ENCODE measurements at places on chromosomes 16 and 17.
A peak's percentile ranks its signal among the peaks of the same experiment; 100 is the strongest.

DNA sequence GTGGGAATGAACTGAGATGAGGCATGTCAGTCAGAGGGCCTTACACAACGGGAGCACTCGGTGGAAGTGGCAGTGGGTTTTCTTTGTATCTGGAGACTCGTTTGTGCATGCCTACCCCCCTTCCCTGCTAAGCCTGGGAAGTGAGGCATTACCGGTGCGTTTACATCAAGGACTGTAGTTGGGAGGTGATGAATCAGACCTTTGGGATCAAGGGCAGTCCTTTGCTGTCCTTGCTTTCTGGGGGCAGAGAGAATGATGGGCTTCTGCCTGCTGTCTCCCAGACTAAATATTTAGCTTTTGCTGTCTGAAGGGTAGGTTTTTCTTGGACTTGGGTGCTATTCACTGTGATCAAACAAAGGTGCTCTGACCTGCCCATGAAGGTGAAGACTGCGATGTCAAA lies 83.0 kb downstream of the WWP2 start:
- no peak for DNase-seq

- DNase-seq: no peak
Measured at GRCh38 chr16:87163637-87164036, 153.6 kb downstream of the C16orf95 start.

DNA sequence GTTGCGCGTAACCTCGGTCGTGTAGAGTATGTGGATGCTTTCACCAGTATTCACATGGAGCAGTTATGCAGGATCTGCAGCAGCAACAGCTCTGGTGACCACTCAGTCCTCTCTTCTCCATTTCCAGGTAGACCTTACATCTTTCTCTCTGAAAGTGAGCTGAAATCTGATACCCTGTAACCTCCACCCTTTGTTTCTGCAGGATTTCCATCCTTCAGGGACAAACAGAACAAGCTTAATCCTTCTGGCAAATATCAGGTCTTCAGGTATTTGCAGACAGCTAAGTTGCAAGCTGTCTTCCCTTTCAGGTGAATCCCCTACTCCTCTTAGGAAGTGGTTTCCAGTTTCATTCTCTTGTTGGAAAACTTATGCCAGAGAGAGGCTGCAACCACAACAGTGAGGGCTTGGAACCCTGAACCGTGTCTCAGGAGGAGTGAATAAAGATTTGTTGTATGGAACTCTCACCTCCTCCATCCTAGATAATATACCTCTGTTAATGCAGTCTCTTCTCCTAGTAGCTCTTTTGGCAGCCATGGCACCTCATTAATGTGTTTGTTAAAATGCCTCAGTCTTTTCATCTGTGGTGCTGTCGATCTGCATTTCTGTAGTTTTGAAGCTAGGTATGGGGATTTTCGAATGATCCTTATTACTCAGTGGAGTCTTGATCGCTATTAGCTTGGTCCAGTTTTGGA lies 172.5 kb downstream of the PRKCA start:
- no peak for DNase-seq

DNA sequence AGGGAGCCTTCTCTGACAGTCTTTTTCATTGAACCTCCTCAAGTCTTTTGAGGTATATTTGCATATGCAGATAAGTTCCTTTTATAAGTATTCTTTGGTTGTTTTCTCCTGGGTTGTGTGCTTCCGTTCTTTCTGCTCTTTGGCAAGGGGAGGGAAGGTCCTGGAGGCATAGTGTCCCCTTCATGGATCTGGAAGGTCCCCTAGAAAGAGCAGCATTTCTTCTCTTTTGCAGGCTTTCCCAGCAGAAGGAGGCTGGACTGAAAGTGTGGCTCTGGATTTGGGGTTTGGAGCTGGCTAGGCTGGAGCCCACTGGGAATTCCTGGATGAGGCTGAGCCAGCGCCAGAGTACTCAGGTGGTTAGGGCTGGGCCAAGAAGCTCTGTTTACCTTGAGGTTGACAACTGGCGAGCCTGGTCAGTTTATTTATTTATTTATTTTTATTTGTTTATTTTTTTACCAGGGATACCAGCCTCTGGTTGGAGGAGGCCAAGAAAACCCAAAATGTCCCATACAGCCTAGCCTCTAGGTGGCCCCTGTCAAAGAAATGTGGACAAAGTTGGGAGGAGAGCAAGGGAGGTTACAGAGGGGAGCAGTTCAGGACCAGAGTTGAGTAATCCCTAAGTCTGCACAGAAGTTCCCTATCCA lies 5.4 kb upstream of the TOP2A start:
- no peak for DNase-seq

GRCh38 chr16:88441460-88441859 lies 11.6 kb upstream of the ZFPM1 start:
- no peak for DNase-seq

DNA sequence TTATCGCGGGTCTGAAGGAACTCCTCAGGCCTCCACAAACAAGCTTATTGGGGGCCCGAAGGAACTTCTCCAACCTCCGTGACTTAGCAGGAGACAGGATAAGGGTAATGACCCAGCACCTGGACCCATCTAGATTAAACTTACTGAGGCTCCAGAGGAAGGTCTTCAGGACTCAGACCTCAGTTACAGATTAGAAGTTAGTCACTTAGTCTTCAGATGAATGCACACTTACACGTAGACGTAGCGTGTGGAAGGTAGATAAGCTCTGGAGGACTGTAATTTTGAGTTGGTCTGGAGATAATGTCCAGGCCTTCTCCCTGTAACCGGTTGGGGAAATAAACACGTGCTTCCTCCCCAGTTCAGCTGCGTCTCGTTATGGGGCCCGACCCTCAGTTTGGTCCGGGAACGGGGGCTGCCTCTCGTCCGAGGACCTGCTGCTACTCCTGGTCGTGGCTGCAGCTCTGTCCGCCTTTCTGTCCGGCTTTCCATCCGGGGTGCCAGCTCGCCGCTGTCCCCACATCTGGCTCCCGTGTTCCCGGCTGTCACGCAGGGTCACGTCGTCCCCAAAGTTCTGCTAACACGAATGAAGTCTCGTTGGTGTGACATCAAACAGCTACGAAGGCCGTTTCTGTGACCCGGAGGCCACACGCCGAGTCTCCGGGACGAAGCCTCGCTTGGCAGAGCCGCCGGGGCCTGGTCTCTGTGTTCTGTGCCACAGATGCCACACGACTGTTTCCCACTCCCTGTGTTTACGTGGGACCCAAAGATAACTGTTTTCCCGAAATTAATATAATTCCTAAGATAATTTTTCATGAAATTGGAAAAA lies 11.8 kb upstream of the SECTM1 start:
- DNase-seq: no peak

DNA sequence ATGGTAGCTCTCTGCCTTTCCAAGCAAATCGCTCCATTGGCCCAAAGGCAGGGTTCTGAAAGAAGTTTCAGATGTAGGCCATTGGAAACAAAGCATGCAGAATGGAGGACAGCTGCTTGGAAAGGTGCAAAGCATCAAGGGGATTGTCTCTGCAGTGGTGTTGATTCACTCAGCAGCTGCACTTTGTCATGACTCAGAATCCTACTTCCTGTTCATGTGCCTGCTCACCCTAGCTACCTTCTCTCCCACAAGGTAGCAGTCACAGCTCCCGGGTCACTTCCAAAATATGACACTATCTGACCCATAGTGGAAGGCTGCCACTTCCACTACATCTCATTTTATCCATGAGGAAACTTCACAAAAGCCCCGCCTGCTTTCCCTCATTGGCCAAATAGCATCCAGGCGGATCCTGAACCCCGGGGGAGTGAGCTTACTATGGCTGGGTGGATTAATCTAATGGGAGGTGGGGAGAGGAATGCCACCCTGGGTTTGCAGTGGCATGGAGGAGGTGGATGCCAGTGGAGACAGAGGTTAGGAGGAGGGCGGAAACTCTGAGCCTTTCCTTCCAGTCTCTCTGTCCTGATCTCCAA lies 74.7 kb upstream of the NKD1 start:
- DNase-seq: no peak

- no peak for DNase-seq
Measured at GRCh38 chr17:68954146-68954896, 871 bp downstream of the ABCA8 start.

DNA sequence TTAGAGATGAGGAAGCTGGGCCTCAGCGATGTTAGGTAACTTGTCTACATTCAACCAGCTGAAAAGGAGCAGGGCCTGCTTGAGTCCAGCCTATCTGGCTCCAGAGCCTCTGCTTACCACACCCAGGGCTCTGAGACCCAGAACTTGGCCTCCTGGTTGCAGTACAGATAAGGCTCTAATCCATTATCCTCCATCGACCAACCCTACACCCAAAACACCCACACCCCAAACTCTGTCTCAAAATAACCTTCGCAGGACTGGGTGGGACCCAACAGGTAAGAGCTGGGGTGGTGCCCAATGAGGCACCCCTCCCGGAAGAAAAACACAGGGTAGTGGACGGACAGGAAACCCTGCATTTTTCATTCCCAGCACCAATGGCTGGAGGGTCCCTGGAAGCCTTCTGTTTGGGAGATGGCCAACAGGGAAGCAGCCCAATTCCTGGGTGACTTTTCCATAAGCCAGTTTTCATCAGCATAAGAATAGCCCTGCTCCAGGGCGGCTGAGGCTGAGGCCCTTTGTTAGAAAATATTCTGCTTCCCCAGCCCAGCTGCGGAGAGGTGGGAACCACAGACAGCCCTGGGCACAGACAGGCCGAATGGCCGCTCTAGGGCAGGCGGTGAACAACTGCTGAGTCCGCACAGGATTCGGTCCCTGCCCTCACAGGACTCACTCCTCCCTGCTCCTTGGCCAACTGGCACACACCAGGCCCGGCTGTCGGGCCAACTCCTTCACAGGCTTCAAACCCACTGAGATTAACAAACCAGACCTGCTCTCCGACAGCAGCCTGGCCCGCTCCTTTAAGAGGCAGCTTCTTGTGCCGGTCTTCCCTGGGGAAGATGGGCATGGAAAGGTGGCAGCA lies 9.8 kb downstream of the SMIM5 start:
- DNase-seq: no peak

- no peak for DNase-seq
Measured at GRCh38 chr17:56030009-56030624, 123.2 kb upstream of the ANKFN1 start.

GRCh38 chr17:6048486-6048885 lies 21.7 kb upstream of the WSCD1 start:
- DNase-seq: no peak

GRCh38 chr16:49355933-49356665 lies 17.5 kb upstream of the C16orf78 start:
- DNase-seq: no peak

- no peak for DNase-seq
Measured at GRCh38 chr17:40022961-40023541, 7.8 kb downstream of the CSF3 start.

DNA sequence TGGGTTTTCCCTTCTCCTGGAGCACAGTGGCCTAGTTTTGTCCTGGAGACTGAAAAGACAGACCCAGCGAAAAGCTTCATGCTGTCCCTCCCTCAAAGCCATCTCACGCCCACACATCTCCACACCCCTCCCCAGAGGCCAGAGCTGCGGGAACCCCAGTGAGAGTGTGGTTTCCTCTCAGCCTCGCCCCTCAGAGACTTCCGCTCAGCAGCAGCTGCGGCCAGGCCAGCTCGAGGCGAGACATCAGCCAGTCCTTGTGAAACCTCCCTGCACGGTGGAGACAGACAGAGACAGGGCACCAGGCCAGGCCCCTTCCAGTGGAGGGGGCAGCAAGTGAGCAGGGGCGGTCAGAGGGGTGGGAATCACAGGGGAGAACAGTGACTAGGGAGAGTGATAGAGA lies 77.0 kb upstream of the TNRC6C start:
- DNase-seq: peak; percentile 55

- DNase-seq: no peak
Measured at GRCh38 chr17:17942846-17943245, 29.4 kb downstream of the TOM1L2 start.

Data from stimulated activated CD4-positive, alpha-beta T cell treated with anti-CD3 and anti-CD28 coated beads, Interleukin-12 subunit alpha, Interleukin-12 subunit beta, amount 100 ng/mL, for 24 hours (primary cell).